Testis (tissue), 5 donors: ENCODE measurements at places on chromosomes 5 and 9. TPM values are rescaled to one million over a fixed set of nuclear protein-coding genes. Genes with fewer than 3 reads are reported as not detected.
A peak's percentile ranks its signal among the peaks of the same experiment; 100 is the strongest.

The KIF20A gene
- 13.8 TPM for total RNA-seq

The ITGA1 gene
- 7.3 TPM for total RNA-seq

DNA sequence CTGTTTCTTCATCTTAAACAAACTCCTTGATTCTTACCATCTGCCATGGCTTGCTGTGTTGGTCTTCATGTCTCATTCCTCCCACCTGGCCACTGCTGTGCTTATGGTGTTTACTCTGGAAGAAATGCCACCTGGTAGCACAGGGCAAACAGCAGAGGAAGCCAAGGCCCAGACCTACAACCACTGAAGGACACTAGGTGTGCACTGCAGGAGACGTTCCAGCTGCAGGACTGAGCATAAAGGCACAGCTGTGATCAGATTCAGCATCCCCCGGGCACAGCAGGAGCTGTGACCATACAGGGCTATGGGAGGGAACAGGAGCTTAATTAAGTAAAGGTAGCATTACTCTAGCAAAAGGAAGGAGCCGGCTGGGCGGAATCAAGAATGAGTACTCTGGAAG, 12.6 kb upstream of the GNAQ start:
- H3K27ac ChIP-seq = no peak overlapping the region
- no peaks in the 10 kb centered on the region for H3K27me3 ChIP-seq
- DNase-seq = no peak
- H3K4me1 ChIP-seq = no peaks in the 10 kb centered on the region

DNA sequence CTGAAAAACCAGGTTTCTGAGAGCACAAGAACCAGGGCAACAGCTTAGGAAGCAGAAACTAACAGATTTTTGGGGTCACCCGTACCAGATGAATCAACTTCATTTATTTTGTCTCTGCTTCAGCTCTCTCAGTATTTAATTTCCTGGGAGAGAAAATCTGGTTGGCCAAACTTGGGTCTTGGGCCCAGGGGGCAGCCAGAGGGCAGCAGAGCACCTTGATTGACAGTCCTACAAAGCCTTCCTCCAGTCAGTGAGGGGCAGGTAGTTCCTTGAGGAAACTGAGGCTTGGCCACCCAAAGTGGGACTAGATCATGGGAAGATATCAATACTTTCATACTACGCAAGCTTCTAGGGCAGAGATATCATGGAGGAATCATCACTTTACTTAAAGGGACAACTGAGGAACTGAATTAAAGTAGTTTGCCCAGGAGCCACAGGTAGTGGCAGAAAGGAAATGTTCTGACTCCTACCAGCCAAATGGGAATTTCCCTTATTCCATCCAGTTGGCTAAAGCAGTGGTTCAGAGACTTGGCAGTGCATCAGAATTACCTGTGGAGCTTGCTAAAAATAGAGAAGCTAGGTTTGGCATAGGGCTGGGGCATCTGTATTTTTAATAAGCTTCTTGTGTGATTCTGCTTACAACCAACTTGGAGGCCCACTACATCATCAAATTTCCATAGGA, 21.5 kb upstream of the ARHGAP26 start:
- no peaks in the 10 kb centered on the region for H3K36me3 ChIP-seq
- no peaks in the 10 kb centered on the region for H3K27me3 ChIP-seq
- no peak overlapping the region for H3K27ac ChIP-seq
- no peak overlapping the region for H3K4me3 ChIP-seq

DNA sequence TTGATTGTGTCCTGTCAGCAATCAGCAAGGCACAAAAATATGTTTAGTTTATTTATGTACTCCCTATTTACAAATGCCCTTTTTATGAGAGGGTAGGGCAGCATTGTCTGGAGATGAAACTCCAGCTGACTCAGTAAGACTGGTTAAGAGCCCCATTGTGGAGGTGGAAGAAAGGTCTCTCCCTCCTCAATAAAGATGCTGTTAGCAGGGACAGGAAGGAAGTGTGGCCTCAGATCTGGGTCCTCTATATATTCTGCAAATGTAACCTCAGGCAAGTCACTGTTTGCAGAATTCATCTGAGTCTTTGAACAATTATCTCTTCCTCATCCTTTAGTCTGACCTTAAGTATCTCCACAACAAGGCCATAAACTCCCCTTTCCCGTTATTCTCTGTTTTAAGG, 48.3 kb upstream of the TRAF1 start:
- peaks cover 7% of the 10 kb centered on the region for H3K4me1 ChIP-seq
- H3K27me3 ChIP-seq = no peaks in the 10 kb centered on the region
- H3K27ac ChIP-seq = peak overlapping the region; percentile 63
- no peak overlapping the region for H3K4me3 ChIP-seq

- no peak overlapping the region for H3K27ac ChIP-seq
- no peaks in the 10 kb centered on the region for H3K4me1 ChIP-seq
- no peak for DNase-seq
- H3K27me3 ChIP-seq = no peaks in the 10 kb centered on the region
- H3K36me3 ChIP-seq = no peaks in the 10 kb centered on the region
- H3K4me3 ChIP-seq = no peak overlapping the region
Observed at GRCh38 chr9:103992938-103993579, 101.0 kb upstream of the SMC2 start.

DNA sequence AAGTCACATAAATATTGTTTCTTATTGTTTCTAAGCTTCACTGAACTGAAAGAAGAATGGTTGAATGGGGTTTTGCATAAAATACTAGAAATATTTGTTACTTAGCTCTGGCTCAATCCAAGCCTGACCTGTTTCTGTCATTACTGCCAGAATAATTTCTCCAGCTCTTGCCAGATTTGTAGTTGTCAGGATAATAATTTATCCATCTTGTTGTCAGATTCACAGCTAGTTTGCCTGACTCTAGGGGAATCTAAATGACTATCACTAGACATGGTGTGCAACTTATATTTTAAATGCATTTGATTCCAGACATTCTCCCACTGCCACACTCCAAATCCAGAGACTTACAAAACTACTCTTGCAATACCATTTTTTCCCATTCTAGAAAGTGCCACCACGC, 422.7 kb downstream of the ZSWIM6 start:
- H3K4me3 ChIP-seq = no peak overlapping the region
- no peak overlapping the region for H3K27ac ChIP-seq
- H3K27me3 ChIP-seq = no peaks in the 10 kb centered on the region
- H3K4me1 ChIP-seq = no peaks in the 10 kb centered on the region
- no peak for DNase-seq

DNA sequence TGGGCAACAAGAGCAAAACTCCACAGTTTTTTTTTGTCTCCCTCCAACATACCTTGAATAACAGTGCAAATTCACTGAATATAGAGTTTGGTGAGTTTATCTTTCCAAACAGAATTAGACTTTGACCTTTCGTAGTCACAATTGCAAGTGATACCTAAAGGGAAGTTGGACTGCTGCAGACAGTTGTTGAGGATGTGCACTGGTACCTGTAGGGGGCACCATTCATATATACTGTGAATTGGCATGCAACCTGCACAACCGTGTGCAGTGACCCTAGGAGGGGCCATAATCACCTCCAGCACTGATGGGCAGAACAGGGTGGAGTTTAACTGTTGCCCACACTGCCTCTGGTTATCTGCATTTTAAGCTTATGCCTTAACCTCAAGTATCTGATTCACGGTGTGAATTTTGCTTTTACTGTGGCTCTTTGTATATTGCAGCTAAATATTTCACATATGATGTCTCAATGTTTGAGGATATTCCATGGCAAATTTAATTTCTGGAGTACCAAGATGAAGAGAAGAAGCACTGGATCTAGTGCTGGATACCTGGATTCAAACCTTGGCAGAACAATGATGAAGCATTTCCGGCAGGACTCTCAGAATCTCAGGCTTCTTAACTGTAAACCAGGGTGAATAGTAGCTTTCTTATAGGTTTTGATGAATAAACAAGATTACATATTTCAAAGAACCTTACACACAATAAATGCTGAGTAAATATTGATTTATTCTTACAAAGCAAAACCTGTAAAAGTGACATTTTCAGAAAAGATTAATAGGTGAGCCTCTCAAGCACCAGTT, 144.3 kb downstream of the ACTBL2 start:
- no peaks in the 10 kb centered on the region for H3K4me1 ChIP-seq
- H3K27me3 ChIP-seq = no peaks in the 10 kb centered on the region
- H3K36me3 ChIP-seq = no peaks in the 10 kb centered on the region
- no peak overlapping the region for H3K27ac ChIP-seq

DNA sequence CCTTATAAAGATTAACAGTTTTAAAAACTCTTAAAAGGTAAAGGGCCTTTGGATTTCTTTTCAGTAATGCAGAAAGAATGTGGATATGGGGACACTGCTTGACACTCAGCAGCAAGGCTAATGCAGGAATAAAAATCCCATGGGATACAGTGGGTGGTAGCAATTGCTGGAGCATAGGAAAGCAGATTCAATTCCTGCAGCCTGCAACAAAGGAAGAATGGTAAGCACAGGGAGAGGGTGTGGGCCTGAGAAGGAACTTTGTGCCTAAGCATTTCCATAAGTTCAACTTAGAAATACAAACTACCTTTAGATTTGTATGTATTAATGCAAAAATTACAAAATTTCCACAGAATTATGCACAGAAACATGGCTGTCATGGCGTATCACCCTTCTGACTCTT, 65.8 kb upstream of the CDK5RAP2 start:
- no peak overlapping the region for H3K4me3 ChIP-seq
- H3K4me1 ChIP-seq = no peaks in the 10 kb centered on the region
- no peak overlapping the region for H3K27ac ChIP-seq
- no peak for DNase-seq
- H3K27me3 ChIP-seq = no peaks in the 10 kb centered on the region

DNA sequence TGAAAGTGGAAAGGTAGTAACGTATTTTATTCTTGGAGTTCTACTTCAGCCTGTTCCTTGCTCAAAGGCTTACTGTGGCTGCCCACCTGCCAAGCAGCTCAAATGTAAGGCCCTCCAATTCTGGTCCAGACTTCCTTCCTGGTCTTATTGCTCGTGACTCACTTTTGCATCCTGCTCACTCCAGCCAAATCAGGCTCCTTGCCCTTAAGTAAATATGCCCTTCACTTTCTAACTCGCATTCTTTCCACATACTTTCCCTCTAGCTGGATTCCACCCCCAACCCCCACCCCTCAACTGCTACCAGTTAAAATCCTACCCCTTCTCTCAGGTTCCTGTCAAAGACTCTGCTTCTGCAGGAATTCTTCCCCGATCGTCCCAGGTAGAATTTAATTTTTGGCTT, 96.6 kb downstream of the GALNT10 start:
- no peaks in the 10 kb centered on the region for H3K27me3 ChIP-seq
- H3K4me1 ChIP-seq = peaks cover 13% of the 10 kb centered on the region
- H3K36me3 ChIP-seq = no peaks in the 10 kb centered on the region
- no peak overlapping the region for H3K27ac ChIP-seq

- no peak overlapping the region for H3K4me3 ChIP-seq
- H3K27me3 ChIP-seq = no peaks in the 10 kb centered on the region
- H3K4me1 ChIP-seq = peaks cover 20% of the 10 kb centered on the region
- DNase-seq = peak; percentile 44
- no peaks in the 10 kb centered on the region for H3K36me3 ChIP-seq
- H3K27ac ChIP-seq = no peak overlapping the region
Observed at GRCh38 chr5:153445875-153446579, 44.4 kb upstream of the GRIA1 start.

GRCh38 chr5:57862942-57863341, 380.3 kb upstream of the ACTBL2 start:
- no peak overlapping the region for H3K4me3 ChIP-seq
- H3K36me3 ChIP-seq = no peaks in the 10 kb centered on the region
- no peaks in the 10 kb centered on the region for H3K4me1 ChIP-seq
- no peak overlapping the region for H3K27ac ChIP-seq
- no peak for DNase-seq

DNA sequence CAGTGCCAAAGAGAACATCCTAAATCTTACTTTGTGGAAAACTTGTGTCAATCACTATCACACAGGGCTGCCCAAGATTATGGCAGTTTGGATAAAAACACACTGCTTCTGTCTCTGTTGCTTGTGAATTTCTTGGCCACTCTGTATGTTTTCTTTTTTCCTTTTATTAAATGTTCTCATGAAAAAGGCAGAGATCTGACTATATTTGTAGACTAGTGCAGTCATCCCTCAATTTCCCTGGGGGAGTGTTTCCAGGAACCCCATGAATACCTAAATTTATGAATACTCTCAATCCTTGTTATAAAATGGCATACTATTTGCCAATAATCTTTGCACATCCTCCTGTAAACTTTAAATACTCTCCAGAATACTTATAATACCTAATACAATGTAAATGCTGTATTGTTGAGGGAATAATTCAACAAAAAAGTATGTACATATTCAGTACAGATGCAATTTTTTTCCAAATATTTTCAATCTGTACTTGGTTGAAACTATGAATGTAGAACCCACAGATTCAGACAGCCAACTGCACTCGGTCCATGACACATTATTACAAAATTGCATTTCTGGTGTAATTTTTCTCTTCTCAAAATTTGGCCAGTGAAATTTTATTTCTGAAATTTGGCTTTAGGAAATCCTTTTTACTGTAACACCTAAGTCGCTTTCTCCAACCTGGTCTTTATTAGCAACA, 391.9 kb upstream of the PRR16 start:
- no peak for DNase-seq
- no peaks in the 10 kb centered on the region for H3K27me3 ChIP-seq
- H3K4me1 ChIP-seq = no peaks in the 10 kb centered on the region
- H3K4me3 ChIP-seq = no peak overlapping the region
- no peaks in the 10 kb centered on the region for H3K36me3 ChIP-seq

DNA sequence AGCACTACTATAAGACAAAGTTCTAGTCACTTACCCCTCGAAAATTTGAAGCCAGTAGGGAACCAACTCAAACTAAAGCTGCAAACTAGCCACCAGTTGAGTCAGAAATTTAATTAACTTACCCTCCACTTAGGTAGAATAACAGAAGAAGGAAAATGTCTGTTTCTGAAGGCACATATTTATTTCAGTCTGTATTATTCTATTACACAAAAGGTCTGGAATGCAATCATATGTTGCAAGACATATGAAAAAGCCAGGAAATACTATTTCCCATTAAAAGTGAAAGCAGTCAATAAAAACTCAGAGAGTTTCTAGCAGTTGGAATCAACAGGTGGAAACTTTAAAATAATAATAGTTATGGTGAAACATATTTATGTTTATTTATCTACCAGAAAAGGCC, 79.2 kb upstream of the SLCO4C1 start:
- H3K4me3 ChIP-seq = no peak overlapping the region
- H3K27ac ChIP-seq = no peak overlapping the region
- no peaks in the 10 kb centered on the region for H3K36me3 ChIP-seq
- no peak for DNase-seq
